M059J (cell line): ENCODE measurements at places on chromosomes 13 and 19.

GRCh38 chr13:30313311-30313710, 6.0 kb upstream of the KATNAL1 start:
- DNase-seq, result no peak

GRCh38 chr13:43245374-43245964, 222.1 kb downstream of the DNAJC15 start:
- peak; percentile 75 for DNase-seq

DNA sequence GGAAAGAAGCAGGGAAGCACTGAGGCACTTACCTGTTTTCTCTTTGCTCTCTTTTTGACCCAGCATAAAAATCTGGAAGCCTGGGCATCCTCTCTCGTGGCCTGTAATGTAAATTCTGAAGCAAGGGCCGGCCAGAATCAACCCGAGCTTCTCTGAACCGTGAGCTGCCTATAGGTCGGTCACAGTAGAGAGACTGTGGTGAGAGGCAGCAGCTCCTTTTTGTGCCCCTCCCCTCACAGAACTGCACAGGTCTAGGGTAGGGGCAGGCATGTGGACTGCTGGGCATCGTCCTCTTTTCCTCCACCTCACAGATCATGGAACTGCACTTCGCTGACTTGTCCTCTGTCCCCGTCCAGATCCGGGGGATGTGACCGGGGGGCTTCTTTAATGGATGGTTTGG, 12.5 kb downstream of the FAM124A start:
- DNase-seq, result no peak

DNA sequence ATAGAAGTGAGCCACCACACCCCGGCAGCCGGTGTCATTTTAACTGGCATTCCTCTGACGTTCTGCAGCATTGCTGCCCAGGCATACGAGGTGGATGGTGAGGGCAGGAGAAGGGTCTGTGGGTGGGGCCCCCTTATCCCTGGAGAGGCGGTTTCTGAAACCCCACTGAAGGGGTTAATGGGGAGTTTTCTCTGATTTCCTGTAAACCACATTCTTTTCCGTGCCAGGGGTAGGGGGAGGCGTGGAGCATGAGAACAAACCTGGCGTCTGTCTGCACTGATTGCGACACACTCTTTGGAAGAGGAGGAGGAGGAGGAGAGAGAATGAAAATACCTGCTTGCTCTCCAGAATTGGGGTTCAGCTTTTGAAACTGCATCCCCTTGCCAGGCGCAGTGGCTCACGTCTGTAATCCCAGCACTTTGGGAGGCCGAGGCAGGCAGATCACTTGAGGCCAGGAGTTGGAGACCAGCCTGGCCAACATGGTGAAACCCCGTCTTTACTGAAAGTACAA, 2.7 kb upstream of the C3 start:
- DNase-seq, result peak; percentile 52

DNA sequence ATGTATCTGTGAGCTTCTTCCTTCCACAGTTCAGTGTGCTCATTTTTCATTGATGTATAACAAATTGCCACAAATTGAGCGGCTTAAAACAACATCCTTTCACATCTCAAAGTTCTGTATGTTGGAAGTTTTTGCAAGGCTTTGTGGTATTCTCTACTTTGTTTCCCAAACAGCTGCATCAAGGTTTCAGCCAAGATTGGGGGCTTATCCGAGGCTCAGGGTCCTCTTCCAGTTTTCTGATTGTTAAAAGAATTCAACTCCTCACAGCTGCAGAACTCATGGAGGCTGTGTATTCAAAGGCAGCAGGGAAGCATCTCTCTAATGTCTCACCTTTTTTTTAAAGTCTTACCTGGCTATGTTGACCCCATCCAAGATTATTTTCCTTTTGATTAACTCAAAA, 1369.8 kb downstream of the PCDH9 start:
- no peak for DNase-seq

- no peak for DNase-seq
Measured at GRCh38 chr19:49780861-49781260, 14.1 kb downstream of the AP2A1 start.

DNA sequence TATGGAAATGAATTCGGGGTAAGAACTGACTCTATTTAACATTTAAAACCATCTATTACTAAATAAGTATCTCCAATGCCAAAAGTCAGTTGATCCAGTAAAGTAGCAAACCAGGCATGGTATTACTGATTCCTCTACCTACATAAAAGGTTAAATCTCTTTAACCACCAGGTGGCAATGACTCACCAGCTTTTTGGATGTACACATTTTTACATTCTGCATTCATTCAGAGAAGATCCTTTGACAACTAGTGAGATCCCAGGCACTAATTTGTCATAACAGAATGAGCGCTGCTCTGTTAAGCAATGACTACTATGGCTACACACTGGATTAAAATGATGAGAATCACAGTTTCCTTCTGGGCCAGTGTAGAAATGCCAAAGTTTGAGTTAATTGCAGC, 329.8 kb upstream of the GPC6 start:
- no peak for DNase-seq

GRCh38 chr13:95207769-95208366, 93.4 kb downstream of the ABCC4 start:
- DNase-seq, result no peak

DNA sequence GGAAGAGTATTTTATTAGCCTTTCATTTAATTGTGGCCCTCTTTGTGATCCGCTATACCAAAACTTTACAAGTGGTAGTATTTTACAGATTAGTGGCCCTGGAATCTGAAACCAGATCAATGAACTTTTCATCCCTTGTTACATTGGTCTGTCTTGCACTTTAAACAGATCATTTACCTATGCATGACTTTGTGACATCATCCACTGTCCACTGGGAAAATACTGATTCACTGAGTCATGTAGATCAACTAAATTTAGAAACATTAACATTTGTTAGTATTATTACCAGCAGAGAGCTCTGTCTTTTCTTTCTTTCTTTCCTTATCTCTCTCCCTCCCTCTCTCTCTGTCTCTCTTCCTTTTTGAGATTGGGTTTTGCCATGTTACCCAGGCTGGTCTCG, 17.5 kb downstream of the PCDH8 start:
- DNase-seq, result peak; percentile 8

DNA sequence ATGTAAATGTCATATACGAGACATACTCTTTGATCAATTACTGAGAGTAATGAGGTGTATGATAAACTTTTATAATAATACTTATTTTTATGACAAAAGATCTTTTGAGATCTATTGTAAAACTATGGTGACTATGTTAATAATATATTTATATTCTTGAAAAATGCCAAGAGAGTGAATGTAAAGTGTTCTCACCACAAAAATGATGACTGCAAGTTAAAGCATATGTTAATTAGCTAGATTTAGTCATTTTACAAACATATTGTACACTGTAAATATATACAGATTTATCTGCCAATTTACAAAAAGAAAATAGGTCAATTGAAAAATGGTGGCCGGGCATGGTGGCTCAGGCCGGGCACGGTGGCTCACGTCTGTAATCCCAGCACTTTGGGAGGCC, 81.0 kb downstream of the GPC6 start:
- no peak for DNase-seq

- DNase-seq, result no peak
Measured at GRCh38 chr19:31583148-31583547, 233.9 kb upstream of the TSHZ3 start.

GRCh38 chr19:43640424-43640757, 741 bp upstream of the CADM4 start:
- no peak for DNase-seq

DNA sequence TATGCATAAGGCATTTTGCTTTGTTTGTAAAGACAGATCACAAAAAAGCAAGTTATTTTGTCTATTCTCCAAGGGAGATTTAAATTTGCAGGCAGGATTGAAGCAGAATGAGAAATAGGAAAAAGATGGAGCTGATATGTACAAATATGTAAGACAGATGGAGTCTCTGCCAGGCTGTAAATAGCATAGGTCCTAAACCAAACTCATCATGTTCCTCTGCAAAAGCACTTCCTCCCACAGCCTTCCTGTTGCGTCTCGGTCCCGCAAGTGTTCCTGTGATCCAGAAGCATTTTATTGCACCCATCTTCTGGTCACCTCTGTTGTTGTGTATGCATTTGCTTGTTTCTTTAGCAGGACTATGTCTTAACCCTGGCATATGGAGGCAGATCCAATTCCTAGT, 95.7 kb upstream of the CLDN10 start:
- no peak for DNase-seq

DNA sequence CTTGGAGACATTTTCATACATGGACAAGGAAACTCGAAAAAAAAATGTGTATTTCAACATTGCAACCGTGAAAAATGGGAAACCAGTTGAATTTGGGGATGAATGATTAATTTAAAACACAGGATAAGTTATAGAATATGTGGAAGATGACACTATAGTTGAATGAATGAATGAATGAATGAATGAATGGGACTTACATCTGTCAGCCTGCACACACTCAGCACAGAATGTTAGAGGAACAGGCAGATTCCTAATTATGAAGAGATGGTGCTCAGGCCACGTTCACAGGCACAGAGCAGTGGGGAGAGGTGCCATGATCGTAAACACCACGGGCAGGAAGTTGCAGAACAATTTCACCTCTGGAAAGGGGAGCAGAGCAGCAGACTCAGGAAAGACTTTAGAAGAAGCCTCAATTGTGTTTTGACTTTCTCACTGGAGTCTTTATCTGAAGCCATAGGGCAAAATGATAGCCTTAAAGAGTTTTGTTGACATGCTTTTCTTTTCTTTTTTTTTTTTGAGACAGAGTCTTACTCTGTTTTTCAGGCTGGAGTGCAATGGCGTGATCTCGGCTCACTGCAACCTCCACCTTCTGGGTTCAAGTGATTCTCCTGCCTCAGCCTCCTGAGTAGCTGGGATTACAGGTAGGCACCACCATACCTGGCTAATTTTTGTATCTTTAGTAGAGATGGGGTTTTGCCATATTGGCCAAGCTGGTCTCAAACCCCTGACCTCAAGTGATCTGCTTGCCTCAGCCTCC, 4.9 kb upstream of the SULT2A1 start:
- DNase-seq, result no peak

DNA sequence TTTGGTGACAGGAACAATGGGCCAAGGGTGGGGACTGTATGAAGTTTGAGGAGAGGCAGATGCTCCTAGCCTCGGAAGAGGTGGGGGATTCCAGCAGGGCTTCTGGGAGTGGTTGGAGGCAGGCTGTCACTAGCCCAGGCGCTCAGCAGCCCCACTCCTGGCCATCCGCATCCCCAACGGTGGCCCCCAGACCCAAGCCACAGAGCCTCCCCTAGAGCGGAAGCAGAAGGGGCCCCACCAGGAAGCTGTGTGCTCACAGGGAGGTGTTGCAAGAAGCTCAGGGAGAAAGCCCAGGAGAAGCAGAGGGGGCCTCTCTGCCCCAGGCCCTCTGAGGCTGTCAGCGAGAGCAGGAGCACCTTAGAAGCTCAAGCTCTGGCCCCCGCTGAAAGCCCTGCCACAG, 8.3 kb downstream of the PRAM1 start:
- DNase-seq, result no peak

DNA sequence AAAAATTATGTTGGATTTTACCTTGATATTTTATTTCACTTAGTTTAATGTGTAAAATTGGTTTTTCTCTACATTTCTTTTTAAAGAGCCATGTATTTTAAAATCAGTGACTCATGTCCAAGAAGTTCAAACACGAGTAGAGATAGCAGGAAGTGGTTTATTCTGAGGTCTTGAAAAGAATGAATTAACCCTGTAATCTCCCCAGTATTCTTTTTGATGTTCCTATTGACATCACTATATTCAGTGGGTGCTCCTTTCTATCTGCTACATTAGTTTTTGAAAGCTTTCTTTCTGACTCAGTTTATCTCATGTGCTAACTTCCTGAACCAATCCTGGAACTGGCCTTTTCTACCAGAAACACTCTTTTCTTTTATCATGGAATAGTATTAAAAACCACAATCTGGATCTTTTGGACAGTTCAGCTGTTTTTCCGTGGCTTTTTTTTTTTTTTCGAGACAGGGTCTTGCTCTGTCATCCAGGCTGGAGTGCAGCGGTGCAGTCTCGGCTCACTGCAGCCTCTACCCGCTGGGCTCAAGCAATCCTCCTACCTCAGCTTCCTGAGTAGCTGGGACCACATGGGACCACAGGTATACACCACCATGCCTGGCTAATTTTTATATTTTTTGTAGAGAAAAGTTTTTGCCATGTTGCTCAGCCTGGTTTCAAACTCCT, 114.9 kb downstream of the PCCA start:
- DNase-seq, result peak; percentile 78

DNA sequence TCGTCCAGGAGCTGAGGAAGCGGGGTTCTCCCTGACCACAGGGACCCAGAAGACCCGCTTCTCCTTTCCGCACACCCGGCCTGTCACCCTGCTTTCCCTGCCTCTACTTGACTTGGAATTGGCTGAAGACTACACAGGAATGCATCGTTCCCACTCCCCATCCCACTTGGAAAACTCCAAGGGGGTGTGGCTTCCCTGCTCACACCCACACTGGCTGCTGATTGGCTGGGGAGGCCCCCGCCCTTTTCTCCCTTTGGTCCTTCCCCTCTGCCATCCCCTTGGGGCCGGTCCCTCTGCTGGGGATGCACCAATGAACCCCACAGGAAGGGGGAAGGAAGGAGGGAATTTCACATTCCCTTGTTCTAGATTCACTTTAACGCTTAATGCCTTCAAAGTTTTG, 18.9 kb downstream of the VASP start:
- DNase-seq, result peak; percentile 73
